ENCODE measurements at places on chromosomes 3 and 15.
A peak's percentile ranks its signal among the peaks of the same experiment; 100 is the strongest.

DNA sequence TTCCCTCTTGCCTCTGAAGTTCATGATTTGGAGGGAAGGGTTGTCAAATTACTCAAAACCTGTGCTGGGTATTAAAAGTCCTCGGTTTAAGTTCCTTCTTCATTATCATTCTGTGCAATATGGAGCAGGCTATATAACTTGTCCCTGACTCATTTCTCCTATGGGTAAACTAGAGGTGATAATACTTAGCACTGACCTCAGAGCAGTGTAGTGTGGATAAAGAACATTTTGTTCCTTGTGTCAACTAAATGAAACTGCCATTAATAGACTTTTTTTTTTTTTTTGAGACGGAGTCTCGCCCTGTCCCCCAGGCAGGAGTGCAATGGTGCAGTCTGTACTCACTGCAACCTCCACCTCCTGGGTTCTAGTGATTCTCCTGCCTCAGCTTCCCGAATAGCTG, 2.2 kb upstream of the BBX start:
- no peak for DNase-seq

DNA sequence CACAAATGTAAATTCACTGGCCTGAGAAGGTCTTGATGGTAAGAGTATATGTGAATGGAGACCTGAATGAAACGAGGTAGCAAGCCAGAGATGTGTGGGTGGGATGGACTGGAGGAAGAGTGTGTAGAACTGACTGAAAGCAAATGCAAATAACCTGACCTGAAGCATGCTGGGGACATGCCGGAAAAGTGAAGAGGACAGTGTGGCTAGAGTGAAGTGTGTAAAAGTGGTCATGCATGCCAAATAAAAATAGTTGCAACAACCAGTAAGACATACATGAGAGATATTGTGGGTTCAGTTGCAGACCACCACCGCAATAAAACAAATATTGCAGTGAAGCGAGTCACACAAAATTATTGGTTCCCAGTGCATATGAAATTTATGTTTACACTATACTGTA, 82.3 kb downstream of the LPP start:
- no peak for DNase-seq

- DNase-seq, result no peak
Observed at GRCh38 chr3:107846279-107846852, 244.5 kb downstream of the CD47 start.

DNA sequence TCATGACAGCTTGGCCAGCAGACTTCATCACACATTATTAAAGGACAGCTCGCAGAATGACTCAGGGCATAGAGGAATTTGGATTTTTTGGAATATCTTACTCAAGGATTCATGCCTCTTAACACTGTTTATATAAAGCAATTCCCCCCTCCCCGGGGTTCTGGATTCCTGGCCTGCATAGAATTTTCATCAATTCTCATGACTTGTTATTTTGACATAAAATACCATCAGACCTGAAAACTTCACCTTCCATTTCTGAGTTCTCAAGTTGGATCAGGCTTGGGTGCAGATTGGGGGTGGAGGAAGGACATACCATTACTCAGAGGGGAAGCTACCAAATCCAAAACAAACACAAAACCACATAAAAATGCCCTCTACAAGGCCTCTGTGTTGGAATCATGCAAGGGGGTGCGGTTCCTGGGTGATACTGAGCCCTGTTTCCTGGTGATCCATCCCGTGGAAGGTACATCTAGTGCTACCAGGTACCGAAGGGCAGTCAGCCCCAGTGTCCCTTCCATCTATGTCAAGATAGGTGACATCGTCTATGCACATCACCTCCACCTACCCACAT, 95.3 kb downstream of the DAPK2 start:
- no peak for DNase-seq

DNA sequence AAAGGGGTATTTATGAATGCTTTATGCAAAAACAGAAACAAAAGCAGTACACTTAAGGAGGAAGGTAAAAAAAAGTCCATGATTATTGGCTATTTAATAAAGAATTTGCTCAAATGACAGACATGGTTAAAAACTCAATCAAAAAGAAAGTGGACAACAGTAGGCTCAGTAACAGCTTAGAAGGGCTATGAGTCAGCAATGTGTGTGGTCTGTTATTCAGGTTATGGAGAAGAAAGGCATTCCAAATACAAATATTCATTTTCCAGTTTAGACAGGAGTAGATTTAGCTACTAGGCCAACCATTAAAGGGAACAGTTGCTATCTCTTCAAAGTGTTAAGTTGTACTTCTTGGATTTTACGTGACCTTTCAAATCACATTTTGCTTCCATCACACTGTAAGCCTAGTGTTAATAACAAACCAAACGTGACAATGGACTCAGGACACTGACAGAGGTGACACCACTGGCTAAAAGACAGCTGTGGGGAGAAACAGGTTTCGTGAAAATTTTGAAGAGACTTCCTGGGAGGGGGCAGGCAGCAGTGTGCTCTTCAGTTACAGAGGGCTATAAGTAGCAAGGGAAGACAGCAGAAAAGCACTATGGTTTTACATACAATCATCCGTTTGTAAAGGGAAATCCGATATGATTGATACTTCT, 41.7 kb upstream of the MYO5C start:
- no peak for DNase-seq

DNA sequence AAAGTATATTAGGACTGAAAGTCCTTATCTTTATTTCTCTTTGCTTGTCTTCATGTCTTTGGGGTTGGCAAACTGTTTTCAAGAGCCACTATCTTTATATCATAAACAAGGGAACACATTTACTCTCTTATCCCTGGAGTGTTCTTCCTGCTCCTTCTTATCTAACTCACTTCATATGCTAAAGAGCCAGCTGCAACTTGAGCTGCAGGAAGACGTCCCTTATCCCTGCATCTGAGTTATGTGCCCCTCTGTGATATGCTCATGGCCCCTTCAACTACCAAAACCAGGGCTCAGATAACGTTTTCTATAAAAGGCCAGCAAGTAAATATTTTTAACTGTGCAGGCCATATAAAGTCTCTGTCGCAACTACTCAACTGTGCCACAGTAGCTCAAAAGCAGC, 137.0 kb upstream of the CRBN start:
- DNase-seq, result no peak

- peak; percentile 18 for DNase-seq
Observed at GRCh38 chr15:68821841-68822381, 1.2 kb upstream of the ANP32A start.

GRCh38 chr3:87218560-87218959, 8.5 kb upstream of the CHMP2B start:
- DNase-seq, result no peak

DNA sequence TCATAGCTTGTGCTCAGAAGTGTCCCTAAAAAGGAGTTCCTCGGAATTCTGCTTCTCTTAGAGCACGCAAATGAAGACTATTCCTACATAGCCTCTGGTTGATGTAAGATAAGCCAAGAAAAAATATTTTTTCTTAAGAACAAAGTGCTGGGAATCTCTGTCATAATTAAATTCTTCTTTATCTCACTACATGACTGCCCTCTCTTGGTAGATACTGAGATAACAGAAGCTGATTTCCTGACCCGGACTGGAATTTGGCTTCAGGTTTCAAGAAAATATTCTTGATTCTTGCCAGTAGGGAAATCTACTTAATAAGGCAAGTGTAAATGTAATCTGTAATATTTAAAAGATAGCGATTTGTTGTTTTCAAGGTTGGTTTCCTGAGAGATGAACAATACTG, 31.3 kb upstream of the SETMAR start:
- DNase-seq, result no peak

DNA sequence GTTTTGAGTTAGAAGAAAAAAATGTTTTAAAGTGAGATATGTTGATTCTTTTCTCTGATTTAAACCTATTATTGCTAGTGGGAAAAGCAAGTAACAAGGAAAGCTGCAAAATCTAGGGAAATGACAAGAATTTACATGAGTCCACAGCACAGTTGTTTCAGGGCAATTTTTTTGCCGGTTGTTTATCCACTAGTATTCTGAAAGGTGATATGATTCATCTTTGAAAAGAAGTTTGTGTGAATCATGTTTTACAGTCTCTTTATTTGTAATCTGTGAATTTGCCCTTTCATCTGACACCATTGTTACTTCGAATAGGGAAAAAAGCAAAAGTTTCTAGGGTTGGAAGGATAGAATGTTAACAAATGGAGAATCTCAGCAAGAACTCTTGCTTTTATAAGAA, 894.7 kb downstream of the OTOL1 start:
- DNase-seq, result no peak

DNA sequence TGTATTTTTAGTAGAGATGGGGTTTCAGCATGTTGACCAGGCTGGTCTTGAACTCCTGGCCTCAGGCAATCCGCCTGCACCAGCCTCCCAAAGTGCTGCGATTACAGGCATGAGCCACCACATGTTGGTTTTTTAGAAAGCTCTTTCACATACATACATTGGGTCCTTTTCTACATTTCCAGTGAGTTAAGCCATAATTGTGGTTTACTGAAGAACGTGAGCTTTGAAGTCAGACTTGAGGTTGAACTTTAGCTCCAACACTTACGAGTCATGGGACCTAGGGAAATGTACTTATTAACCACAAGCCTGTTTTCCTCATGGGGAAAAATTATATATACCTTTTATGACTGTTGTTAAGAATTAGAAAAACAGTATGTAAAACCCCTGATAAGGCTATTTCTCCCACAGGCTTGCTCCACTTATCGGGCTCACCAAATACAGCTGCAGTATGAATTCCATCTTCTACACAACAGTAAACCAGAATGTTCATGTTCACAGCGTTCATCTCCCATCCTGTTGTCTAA, 39.0 kb downstream of the GPR160 start:
- no peak for DNase-seq

GRCh38 chr15:98826658-98827057, 178.3 kb downstream of the IGF1R start:
- DNase-seq, result no peak

GRCh38 chr3:10334042-10334441, 13.1 kb upstream of the SEC13 start:
- DNase-seq, result no peak

DNA sequence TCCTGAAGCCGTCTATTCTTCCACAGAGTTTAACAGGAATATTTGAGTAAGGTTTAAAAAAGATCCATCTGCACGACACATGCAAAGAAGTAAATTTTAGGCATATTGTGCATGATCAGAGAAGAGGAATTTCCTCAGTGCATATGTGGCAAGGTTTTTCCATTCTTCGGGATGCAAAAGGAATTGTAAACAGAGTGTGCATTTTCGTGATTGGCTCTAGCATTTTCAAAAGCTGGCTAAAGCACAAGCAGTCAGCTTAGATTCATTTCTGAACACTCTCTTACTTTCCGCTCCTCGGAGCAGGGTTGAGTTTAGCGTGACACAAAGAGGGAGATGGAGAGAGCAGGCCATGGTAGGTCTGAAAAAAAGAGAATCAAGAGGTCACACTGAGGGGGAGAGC, 128.2 kb downstream of the ADAMTS9 start:
- DNase-seq, result no peak

- no peak for DNase-seq
Observed at GRCh38 chr3:114690911-114691310, 397.1 kb downstream of the TIGIT start.

- DNase-seq, result no peak
Observed at GRCh38 chr15:77840991-77841775, 208.5 kb upstream of the LINGO1 start.

DNA sequence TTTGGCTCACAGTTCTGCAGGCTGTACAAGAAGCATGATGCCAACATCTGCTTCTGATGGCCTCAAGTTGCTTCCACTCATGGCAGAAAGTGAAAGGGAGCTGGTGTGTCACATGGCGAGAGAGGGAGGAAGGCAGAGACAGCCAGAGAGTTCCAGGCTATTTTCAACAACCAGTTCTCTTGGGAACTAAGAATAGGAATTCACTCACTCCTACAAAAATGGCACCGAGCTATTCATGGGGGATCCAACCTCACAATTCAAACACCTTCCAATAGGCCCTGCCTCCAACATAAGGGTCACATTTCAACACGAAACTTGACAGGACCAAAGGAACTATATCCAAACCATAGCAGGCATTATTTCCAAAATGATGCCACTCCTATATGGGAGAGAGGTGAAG, 299.5 kb upstream of the TGFBR2 start:
- DNase-seq, result no peak
